ENCODE measurements at places on chromosomes 7 and 10. TPM values are rescaled to one million over a fixed set of nuclear protein-coding genes. Genes with fewer than 3 reads are reported as not detected.

DNA sequence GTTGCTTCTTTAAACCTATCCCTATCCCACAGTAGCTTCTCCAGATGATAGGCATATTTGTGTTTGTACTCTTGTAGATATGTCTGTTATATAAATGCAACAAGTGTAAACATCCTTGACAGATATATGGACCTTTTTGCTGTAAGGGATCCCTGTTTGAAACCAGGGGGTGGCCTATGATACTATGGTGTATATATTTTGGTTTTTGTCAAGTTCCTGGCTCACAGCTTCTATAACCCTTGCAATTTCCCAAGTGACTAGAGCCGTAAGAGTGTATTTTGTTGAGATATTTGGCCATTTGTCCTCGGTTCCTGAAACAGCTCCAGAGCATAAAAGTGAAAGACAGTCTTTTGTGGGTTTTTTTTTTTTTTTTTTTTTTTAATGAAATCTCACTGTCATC, 9.7 kb downstream of the COMTD1 start:
- H3K4me1 ChIP-seq, result peaks cover 42% of the 10 kb centered on the region
- no peak overlapping the region for H3K27ac ChIP-seq
- no peak for DNase-seq
- H3K36me3 ChIP-seq, result peaks cover 12% of the 10 kb centered on the region
- H3K27me3 ChIP-seq, result no peaks in the 10 kb centered on the region

DNA sequence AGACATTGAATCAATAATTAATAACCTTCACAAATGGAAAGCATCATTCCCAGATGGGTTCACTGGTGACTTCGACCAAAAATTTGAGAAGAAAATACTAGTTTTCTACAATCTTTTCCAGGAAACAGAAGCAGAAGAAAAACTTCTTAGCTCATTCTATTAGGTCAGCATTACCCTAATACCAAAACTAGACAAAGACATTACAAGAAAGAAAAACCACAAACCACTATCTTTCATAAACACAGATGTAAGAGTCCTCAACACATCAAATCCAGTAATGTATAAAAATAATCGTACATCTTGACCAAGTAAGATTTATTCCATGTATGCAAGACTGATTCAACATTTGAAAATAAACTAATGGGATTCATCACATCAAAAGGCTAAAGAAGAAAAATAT, 64.0 kb upstream of the CDK1 start:
- no peak overlapping the region for H3K27ac ChIP-seq
- no peaks in the 10 kb centered on the region for H3K4me1 ChIP-seq
- H3K36me3 ChIP-seq, result no peaks in the 10 kb centered on the region
- DNase-seq, result no peak

DNA sequence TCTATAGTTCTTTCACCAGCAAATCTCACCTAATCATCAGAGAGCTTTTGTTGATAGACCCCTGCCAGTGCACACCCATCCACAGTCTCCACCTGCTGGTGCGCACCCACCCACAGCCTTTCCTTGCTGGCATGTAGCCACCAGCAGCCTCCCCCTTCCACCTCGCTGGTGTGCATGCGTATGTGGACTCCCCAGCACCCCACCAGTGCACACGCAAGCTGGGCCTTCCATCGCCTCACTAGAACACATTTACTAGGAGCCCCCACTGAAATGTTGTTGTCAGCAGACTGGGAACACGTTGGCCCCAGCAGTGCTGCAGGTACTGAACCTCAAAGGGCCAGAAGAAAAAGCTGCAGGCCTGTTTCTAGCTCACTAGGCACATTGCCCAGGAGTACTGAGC, 104.9 kb upstream of the ZWINT start:
- H3K27ac ChIP-seq, result no peak overlapping the region
- no peak overlapping the region for H3K4me3 ChIP-seq
- H3K27me3 ChIP-seq, result no peaks in the 10 kb centered on the region
- DNase-seq, result no peak
- no peaks in the 10 kb centered on the region for H3K36me3 ChIP-seq

DNA sequence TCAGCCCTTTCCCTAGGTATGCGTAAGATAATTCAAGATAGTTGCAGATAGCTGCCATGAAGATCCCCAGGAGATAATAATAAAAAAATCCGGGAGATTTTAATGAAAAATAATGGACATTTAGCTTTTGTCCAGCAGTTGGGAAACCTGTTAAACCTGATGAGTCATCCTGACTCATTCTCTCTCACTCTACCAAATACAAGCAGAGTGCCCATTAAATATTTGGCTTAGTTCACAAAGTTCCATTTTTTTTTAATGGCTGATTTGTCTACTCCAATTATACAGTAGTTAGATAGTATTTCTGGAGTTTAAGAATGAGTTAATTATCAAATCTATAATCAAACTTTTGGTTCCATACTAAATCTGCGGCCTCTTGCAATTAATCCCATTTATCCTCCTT, 2.1 kb upstream of the SHTN1 start:
- H3K4me1 ChIP-seq, result no peaks in the 10 kb centered on the region
- H3K27ac ChIP-seq, result no peak overlapping the region
- DNase-seq, result no peak
- H3K27me3 ChIP-seq, result peaks cover 33% of the 10 kb centered on the region
- H3K4me3 ChIP-seq, result no peak overlapping the region

Gene HSPA12A
- 2.2 TPM for polyA plus RNA-seq

DNA sequence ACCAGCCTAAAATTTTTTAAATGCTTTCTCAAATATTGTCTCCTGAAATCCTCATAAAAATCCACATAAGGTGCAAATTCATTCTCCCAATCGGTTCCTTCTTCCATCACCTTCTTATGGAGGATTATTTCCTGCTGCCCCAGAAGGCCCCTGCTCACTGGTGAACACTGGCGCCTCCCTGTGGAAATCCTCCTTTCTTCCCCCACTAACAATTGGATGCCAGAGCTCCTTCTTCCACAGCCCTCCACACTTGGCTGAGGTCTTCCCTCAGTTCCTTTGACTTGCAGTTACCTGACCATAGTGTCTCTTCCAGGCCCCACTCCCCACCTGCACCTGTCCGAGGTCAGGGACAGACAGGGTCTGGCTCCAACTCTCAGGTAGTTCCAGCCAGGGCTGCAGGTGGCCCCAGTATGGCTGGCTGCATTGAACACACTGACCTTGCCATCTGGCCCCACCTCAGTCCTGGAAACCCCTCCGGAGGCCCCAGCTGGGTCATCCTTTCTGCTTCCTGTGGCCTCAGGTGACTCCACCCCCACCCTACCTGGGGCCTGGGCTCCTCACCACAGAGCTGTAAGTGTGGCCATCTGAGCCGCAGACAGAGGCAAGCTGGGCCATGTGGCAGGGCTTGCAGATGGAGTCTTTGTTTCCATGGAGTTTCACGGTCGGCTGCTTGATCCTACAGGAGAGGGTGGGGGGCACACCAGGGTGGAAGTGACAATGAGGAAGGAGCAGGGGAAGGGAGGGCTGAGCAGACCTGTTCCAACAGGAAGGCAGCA, 18.4 kb downstream of the SPOCK2 start:
- peaks cover 13% of the 10 kb centered on the region for H3K4me1 ChIP-seq
- H3K27me3 ChIP-seq, result no peaks in the 10 kb centered on the region
- DNase-seq, result no peak
- H3K27ac ChIP-seq, result no peak overlapping the region

Gene C10orf62
- not detected for polyA plus RNA-seq

GRCh38 chr10:87541114-87541513, 36.4 kb downstream of the MINPP1 start:
- H3K4me3 ChIP-seq, result no peak overlapping the region
- peaks cover 48% of the 10 kb centered on the region for H3K36me3 ChIP-seq
- H3K27ac ChIP-seq, result no peak overlapping the region

- no peaks in the 10 kb centered on the region for H3K36me3 ChIP-seq
- H3K4me3 ChIP-seq, result no peak overlapping the region
- no peaks in the 10 kb centered on the region for H3K4me1 ChIP-seq
- no peaks in the 10 kb centered on the region for H3K27me3 ChIP-seq
- no peak overlapping the region for H3K27ac ChIP-seq
- no peak for DNase-seq
Measured at GRCh38 chr7:40755438-40755837, 620.6 kb downstream of the SUGCT start.

Gene OR2A5
- polyA plus RNA-seq, result not detected

- no peak overlapping the region for H3K4me3 ChIP-seq
- H3K27me3 ChIP-seq, result no peaks in the 10 kb centered on the region
- peaks cover 4% of the 10 kb centered on the region for H3K36me3 ChIP-seq
- H3K4me1 ChIP-seq, result peaks cover 48% of the 10 kb centered on the region
- peak overlapping the region; percentile 39 for H3K27ac ChIP-seq
- DNase-seq, result no peak
Measured at GRCh38 chr7:101910991-101911799, 93.8 kb downstream of the CUX1 start.

GRCh38 chr7:34849163-34849960, 187.9 kb downstream of the DPY19L1 start:
- H3K4me1 ChIP-seq, result no peaks in the 10 kb centered on the region
- DNase-seq, result no peak
- H3K27ac ChIP-seq, result no peak overlapping the region
- no peak overlapping the region for H3K4me3 ChIP-seq
- no peaks in the 10 kb centered on the region for H3K36me3 ChIP-seq
- peaks cover 14% of the 10 kb centered on the region for H3K27me3 ChIP-seq

- peaks cover 21% of the 10 kb centered on the region for H3K4me1 ChIP-seq
- DNase-seq, result no peak
- H3K27me3 ChIP-seq, result no peaks in the 10 kb centered on the region
- peaks cover 28% of the 10 kb centered on the region for H3K36me3 ChIP-seq
Measured at GRCh38 chr7:154931906-154932305, 71.0 kb downstream of the PAXIP1 start.

Gene AGR3
- polyA plus RNA-seq, result not detected

DNA sequence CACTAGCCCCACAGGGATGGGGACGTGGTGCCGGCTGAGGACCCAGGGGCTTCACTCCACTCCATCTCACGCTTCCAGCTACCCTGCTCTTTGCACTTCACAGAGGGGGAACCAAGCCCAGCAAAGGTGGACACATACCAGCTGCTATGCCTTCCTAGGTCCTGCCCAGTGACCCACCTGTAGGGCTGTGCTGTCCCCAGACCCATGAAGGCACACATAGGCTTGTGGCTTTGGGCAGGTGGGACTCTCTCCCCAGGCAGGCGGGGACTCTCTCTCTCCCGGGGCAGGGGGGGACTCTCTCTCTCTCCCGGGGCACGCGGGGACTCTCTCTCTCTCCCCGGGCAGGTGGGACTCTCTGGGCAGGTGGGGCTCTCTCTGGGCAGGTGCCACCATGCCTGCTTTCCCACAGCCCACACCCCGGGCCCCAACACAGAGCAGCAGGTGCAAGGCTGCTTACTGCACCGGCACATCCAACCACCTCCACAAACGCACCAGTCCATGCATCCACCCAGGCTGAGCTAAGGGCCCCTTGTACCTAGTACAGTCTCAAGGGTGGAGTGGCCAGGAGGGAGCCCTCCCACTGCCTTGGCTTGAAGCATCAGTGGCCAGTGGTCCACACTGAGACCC, 13.8 kb upstream of the GPR146 start:
- H3K4me3 ChIP-seq, result peak overlapping the region; percentile 73
- H3K27me3 ChIP-seq, result no peaks in the 10 kb centered on the region
- peaks cover 46% of the 10 kb centered on the region for H3K4me1 ChIP-seq
- H3K27ac ChIP-seq, result peak overlapping the region; percentile 84
- peak; percentile 46 for DNase-seq
